ENCODE measurements at places on chromosomes 11 and 22.

DNA sequence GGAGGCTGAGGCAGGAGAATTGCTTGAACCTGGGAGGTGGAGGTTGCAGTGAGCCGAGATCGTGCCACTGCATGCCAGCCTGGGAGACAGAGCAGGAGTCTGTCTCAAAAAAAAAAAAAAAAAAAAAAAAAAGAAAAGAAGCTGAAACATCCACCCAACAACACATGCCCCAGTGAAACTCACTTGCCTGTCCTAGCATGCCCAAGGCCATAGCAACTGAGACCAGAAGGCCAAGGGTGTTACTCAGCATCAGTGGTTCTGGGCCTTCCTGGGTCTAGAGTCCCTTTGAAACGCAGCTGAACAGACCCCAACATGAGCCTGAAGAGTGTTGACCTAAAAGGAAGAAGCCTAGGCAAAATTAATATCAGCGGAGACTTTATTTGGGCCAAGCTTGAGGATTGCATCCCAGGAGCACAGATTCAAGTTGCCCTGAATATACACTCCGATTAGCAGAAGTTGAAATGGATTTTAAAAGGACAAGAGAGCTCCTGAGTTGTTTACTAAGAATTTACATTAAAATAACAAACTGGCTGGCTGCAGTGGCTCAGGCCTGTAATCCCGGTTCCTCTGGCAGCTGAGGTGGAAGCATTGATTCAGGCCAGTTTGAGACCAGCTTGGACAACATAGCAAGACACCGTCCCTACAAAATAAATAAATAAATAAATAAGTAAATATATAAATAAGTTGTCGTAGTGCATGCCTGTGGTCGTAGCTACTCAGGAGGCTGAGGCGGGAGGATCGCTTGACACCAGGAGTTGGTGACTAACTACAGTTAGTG, 7.0 kb downstream of the PRDX5 start:
- no peak for DNase-seq

GRCh38 chr11:77882396-77882795, 61.5 kb downstream of the AAMDC start:
- DNase-seq: no peak

GRCh38 chr11:57637626-57638004, 12.1 kb downstream of the YPEL4 start:
- DNase-seq: no peak

DNA sequence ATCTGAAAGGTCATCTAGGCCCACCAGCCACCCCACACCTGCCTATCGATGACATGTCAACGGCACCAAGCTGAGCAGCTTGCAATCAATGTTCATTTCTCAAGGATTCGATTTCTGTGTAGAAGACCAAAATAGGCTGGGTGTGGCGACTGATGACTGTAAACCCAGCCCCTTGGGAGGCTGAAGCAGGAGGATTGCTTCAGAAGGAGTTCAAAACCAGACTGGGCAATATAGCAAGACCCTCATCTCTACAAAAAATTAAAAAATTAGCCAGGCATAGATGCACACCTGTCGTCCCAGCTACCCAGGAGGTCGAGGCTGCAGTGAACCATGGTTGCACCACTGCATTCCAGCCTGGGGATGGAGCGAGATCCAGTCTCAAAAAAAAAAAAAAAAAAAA, 108.7 kb downstream of the MICAL3 start:
- DNase-seq: no peak

GRCh38 chr22:37026325-37026724, 6.8 kb downstream of the MPST start:
- DNase-seq: no peak

- no peak for DNase-seq
Measured at GRCh38 chr11:60155931-60156330, 27.0 kb downstream of the MS4A6A start.

- DNase-seq: no peak
Measured at GRCh38 chr11:118312328-118312727, 7.8 kb downstream of the CD3E start.

GRCh38 chr11:129933262-129933661, 37.9 kb upstream of the NFRKB start:
- DNase-seq: no peak
